GM13976 (cell line): ENCODE measurements at places on chromosomes 11 and 22.

DNA sequence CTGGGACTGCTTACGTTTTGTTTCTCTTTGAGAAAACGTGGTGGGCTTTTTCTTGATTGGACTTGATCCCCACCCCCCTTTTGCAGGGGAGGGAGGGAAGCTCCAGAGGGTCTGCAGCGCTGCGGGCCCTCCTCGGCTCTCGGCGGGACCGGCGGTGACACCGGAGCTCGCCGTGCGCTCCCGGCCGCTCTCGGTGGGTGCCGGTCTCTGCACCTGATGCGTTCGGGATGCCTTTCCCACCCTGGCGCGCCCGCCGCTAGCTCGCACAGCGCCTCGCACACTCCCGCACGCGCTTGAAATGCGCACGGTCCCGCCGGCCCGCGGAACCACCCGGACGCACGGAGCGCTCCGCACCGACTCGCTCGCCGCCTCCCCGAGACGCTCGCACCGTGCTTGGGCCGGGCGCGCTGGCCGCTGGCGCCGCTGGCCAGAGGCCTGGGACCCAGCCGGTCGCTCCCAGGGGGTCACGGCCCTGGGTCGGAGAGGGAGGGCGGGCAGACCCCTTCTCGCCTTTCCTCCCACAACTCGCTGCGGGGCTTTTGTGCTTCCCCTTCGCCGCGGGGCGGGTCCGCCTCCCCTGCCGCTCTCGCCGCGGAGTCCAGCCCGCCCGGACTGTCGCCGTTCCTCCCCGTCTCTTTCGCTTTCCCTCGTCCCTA, 1.0 kb downstream of the ZBTB16 start:
- no peak for DNase-seq

GRCh38 chr11:31720671-31721365, 90.3 kb downstream of the PAX6 start:
- DNase-seq: no peak

DNA sequence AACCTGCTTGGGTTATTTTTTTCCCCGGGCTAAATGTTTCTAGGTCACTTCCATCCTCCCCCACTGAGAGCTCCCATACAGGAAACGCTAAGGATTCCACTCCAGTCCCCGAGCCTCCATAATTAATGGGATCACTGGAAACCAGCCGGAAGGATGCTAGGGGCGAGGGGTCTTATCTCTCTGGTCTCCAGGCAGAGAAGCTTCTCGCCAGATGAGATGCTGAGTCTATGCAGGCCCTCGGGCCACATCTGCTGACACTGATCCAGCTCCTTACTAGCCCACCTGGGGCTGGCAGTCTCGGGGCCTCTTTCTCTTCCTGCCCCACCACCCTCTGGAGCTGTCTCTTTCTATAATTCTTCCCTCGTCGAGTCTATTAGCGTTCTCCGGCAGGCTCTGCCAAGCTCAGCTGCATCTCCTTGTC, 125.9 kb upstream of the SYT13 start:
- no peak for DNase-seq

DNA sequence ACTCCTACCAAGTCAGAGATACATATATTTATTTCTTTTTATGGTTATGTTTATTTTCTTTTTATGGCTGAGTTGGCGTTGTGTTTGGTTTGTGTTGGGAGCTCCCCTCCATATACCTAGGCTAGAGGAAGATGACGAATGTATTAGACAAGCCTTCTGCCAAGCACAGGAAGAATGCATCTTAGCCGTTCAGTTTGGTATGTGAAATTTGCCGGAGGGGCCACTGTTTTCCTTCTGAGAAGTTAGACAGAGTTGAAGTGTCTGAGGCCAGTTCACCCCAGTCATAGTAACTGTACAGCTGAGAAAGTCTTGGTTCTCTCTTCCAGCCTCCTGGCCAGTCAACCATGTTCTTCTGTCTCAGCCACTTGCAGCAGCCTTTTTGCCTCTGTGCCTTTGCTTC, 29.8 kb downstream of the TEAD1 start:
- DNase-seq: no peak

GRCh38 chr11:86119077-86119476, 50.2 kb upstream of the PICALM start:
- no peak for DNase-seq

GRCh38 chr11:129947474-129947873, 52.1 kb upstream of the NFRKB start:
- DNase-seq: no peak

- no peak for DNase-seq
These were observed 478.1 kb upstream of the CHORDC1 start for GRCh38 chr11:90700789-90701439.

DNA sequence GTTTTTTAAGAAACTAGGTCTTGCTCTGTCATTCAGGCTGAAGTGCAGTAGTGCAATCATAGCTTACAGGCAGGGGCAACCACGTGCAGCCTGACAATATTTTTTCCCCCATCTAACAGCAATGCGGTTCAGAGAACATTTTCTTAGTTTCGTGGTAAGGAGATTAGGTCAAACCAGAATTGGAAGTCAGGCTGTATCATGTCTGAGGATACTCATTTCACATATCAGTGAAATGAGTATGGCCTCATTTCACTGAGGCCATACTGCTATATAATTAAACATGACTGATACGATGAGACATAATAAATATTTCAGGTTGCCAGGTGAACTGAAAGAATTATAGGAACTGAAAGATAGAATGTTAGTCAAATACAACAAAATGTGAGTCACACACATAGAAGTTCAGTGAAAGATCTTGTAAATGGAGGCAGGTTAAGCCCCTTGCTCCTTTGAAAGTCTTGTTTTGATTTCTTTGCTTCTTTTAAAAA, 32.5 kb upstream of the IZUMO1R start:
- peak; percentile 17 for DNase-seq

GRCh38 chr11:108223348-108224149, 682 bp downstream of the ATM start:
- peak; percentile 45 for DNase-seq

- no peak for DNase-seq
These were observed 570.1 kb downstream of the BRD1 start for GRCh38 chr22:49257551-49257961.

DNA sequence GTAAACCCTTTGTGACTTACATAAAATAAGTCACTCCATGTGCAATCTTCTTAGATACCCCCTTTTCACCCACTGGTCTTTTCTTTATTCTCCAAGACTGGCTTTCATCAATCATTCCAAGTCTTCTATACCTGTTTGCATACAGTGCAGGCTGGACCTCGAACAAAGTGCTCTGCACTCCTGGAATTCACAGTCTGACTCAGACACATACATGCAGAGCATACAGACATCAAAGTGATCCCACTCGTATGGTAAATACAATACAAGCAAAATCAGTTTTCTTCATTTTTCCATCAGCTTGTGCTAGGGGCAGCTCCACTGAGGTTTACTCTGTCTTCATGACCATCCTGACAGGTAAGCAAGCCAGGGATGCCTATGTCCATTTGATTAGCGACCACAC, 16.8 kb upstream of the TMPRSS5 start:
- no peak for DNase-seq

DNA sequence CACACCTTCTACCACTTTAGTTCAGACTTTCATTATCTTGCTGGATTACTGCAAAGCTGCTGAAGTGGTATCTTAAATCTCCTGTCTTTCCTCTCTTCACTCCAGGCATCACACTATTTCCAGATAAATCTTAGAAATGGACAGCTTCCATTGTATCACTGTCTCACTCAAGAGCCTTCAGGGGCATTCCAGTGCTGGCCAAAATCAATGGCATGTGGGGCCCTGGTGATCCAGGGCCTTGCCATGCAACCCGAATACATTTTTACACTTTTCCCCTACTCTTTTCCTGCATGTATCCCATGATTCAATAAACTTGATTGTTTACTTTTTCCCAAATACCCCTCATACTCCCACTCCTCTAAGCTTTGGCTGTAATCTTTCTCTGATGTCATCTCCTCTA, 39.4 kb upstream of the DEUP1 start:
- DNase-seq: no peak

- no peak for DNase-seq
These were observed 18.9 kb upstream of the TMEM121B start for GRCh38 chr22:17140022-17140421.

GRCh38 chr11:7050191-7050590, 29.9 kb downstream of the NLRP14 start:
- DNase-seq: no peak

DNA sequence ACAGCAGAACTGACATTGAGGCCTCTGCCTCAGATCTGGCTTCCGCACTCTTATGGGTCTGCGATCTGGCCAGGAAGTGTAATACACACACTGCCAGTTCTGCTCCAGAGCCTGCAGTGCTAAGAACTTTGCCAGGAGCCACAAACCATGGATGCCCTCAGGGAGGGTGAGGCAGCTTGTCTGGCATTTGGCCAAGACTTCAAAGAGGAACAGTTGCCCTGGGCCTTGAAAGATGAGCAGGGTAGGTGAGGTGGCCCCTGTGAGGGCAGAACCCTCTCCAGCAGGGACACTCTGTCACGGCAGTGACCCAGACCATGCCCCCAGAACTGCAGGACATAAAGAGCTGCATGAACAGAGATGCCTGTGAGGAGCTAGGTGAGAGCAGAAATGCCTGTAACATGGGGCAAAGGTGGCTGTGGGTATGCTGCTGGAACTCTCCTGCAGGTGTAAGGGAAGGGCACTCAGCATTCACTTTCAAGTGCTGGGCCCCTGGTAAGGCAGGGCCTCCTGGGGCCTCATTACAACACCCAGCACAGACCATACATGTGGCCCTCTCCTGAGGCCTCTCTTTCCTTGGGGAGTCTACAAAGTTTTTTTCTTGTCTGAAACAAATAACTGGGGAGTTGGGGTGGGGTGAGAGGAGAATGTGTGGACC, 47.3 kb downstream of the NEU3 start:
- no peak for DNase-seq
